ENCODE measurements at places on chromosomes 7 and 10.

- no peak for DNase-seq
Measured at GRCh38 chr10:21249435-21249834, 276.0 kb downstream of the SKIDA1 start.

DNA sequence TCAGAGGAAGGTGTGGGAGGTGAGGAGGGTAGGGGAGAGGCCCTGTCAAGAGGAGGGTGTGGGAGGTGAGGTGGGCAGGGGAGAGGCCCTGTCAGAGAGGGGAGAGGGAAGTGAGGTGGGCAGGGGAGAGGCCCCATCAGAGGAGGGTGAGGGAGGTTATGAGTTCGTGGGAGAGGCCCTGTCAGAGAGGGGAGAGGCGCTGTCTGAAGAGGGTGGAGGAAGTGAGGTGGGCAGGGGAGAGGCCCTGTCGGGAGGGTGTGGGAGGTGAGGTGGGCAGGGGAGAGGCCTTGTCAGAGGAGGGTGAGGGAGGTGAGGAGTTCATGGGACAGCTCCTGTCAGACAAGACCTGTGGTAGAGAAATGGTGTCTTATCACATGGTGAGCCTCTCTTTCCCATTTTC is 74.4 kb downstream of the INPP5A start:
- no peak for DNase-seq

- DNase-seq, result no peak
Measured at GRCh38 chr7:131327049-131327625, 539 bp upstream of the MKLN1 start.

- no peak for DNase-seq
Measured at GRCh38 chr10:122112021-122112616, 123.2 kb downstream of the TACC2 start.

- DNase-seq, result no peak
Measured at GRCh38 chr7:134755422-134756022, 23.9 kb upstream of the CALD1 start.

- no peak for DNase-seq
Measured at GRCh38 chr10:54148508-54148907, 652.5 kb downstream of the PCDH15 start.

- no peak for DNase-seq
Measured at GRCh38 chr10:86813101-86813500, 56.7 kb downstream of the BMPR1A start.

DNA sequence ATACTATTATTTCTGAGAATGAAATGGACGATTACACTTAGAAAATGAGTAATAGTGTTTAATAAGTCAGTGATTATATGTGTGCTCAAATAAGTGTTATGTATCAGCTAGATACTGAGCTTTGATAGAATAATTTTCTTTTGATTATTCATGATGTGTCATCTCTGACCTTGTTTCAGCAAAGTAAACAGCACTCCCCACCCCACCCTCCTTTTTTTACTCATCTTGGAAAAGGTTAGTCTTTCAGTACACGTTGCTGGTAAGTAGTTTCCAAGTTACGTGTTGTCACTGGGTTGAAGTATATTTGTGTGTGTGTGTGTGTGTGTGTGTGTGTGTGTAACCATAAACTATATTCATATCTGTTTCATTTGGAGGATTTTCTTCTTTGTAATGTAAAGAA is 84.1 kb downstream of the GNAI1 start:
- DNase-seq, result no peak

GRCh38 chr10:110171032-110171431 is 36.4 kb upstream of the MXI1 start:
- DNase-seq, result no peak

- no peak for DNase-seq
Measured at GRCh38 chr7:101287032-101287431, 34.6 kb downstream of the IFT22 start.

GRCh38 chr10:116800286-116800929 is 48.9 kb upstream of the ENO4 start:
- DNase-seq, result no peak

GRCh38 chr10:14016011-14016536 is 314.6 kb downstream of the FRMD4A start:
- no peak for DNase-seq
